Naive thymus-derived CD4-positive, alpha-beta T cell (primary cell): ENCODE measurements at places on chromosomes 13 and 19. TPM values are rescaled to one million over a fixed set of nuclear protein-coding genes. Genes with fewer than 3 reads are reported as not detected.

DNA sequence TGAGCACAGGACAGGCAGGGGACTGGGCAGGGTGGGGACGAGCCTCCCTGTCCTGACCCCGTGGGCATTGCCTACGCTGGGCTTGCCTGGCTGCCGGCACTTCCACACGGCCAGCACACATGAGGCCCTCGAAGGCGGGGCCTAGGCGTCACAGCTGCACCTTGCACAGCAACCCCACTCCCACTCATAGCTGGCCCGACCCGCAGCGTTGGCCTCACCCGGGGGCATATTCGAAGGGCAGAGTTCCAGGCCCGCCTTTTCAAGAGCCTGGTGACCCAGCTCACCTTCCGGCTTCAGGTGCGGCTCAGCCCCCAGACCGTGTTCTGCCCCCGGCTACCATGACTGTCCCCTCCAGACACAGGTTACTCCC, 16.9 kb upstream of the PROZ start:
- no peak for DNase-seq

DNA sequence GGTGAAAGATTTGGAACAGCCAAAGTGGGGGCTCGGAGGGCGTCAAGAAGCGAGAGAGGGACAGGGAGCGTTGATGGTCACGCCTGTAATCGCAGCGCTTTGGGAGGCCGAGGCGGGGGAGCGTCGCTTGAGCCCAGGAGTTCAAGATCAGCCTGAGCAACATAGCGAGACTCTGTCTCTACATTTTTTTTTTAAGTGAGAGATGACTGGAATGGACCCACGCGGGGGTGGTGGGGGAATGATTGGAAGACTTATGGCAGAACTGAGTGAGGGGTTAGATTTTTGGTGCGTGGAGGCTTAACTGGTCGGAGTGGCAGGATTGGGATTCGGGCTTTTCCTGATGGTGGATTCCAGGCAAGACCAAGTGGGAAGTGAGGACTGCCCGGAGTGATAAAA, 725 bp downstream of the PSMD8 start:
- DNase-seq, result no peak

GRCh38 chr13:80873589-80873988, 532.7 kb upstream of the SPRY2 start:
- DNase-seq, result no peak

DNA sequence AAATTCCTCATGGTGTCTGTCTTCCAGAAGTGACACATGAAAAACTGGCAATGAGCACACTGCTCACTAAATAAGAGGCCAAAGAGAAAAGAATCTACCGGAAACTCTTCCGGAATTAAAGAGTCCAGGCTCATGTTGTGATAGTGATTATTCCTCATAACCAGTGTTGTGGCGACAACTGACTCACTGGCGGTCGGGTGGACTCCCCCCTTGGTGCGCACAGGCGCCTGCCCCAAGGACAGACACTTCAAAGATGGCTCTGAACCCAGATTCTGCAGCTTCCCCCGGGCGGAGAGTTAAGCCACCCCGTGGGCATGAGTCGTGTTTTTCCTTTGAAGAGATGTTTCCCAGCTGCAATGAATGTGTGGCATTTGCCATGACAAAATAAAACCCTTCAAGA, 10.3 kb downstream of the IL17D start:
- DNase-seq, result no peak

- DNase-seq, result no peak
Observed at GRCh38 chr13:110450016-110450900, 111.3 kb downstream of the RAB20 start.

DNA sequence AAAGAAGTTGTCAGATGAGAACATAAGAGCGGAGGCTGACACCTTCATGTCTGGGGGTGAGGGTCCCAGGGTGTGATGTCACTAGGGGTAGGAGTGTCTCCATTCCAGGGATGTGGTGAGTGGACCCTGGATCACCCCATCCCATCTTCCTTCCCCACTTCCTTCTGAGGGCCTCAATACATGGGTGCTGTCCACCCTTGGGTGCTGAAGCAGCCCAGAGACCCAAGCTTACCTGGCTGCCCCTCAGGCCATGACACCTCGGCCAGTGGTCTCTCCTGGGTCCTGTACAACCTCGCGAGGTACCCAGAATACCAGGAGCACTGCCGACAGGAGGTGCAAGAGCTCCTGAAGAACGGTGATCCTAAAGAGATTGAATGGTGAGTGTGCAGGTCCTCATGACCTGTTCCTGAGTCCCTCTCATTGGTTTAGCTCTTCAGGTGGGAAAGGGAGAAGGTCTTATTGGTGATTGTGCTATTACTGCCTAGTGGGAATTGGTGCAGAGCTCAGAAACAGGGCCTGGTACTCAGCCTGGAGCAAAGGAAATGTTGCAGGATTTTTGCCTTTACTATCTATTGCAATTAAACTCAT, 37.7 kb upstream of the CYP4F8 start:
- DNase-seq, result no peak

DNA sequence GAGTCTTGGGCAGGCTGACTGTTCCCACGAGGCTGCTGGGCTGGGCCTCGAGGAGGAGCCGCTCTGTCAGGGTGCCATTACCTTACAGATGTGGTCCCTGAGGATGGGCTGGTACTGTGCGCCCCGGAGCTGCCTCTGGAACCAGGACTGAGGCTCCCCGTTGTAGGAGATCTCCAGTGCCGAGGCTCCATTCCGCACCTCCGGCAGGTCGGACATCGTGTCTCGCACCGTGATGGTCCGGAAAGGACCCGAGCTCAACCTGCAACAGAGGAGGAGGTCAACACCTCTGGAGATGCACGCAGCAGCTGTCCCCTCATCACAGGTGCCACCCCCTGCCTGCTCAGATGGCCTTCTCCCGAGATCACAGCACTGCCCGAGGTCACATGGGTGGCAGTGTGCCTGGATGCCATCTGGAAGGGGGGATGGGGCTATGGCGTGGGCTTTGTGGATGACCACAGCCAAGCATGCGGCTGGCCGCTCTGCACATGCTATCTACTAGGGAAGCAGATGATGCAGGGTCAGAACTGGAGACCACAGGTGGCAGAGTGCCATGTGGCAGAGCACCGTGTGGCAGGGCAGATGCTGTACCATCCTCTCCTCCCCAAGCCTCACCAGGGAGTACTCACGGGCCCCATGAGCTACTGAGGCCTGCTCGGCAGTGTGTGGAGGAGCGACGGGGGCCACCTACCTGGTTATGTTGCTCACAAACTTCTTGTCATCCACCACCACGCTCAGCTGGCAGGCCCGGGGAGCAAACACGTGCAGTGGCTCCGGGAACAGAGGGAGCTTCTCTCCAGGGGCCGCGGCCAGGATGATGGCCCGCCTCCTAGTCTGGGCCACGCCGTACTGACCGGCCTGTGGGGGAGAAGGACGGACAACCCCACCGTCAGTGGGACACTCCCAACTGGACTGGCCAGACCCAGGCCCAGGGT, 18.3 kb upstream of the EIF3G start:
- no peak for DNase-seq

GRCh38 chr19:45947926-45948325, 25.7 kb downstream of the NOVA2 start:
- DNase-seq, result no peak

DNA sequence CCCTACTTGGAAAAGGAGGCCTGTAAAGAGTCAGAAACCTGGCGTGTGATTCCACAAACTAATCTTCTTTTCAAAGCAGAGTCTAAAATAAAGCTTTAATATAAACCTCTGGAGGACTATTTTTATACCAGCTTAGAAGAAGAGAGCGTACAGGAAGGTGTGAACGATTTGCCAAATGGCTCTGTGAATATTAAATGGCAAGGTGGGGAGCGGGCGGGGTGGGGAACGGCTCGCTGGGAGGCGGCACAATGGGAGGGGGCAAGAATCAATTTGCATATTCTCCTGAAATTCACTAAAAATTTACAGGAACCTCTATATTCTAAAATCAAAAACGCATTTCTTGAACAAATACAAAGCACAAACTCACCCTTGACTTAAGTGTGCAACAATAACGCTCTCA, 982 bp downstream of the ZNF780B start:
- no peak for DNase-seq

GRCh38 chr19:37928527-37929286, 21.7 kb downstream of the SIPA1L3 start:
- DNase-seq, result no peak

DNA sequence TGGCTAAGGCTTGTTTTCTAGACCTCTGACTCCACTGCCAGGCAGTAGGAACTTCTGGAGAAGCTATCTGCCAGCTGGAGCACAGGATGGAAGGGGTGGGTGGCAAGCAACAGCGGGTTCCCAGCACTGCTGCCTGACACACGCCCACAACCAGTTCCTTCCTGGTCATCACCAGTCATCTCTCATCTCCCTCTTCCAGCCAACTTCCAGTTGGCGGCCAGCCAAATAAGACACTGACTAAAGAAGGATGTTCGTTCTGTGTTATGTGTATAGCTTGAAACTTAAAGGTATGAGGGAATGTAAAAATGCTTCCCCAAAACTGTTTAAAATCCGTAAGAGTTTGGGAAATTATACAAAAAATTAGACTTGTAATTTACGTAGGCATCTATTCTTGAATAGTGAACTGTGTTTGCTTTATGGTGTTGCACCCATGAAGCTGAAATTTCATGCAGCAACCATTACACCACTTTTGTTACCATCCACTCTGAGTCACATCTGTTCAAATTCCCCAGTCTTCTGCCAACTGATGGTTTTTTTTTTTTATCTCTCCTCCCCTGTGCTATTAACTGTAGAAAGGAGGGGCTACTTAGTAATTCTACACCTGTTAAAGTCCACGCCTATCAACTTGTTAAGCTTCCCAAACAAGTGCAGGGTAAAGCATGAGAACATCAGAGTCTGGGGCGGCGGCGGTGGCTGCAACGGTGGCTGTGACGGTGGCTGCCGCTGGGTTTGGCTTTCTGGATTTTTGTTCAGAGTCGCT, 86.2 kb upstream of the FRY start:
- DNase-seq, result no peak

DNA sequence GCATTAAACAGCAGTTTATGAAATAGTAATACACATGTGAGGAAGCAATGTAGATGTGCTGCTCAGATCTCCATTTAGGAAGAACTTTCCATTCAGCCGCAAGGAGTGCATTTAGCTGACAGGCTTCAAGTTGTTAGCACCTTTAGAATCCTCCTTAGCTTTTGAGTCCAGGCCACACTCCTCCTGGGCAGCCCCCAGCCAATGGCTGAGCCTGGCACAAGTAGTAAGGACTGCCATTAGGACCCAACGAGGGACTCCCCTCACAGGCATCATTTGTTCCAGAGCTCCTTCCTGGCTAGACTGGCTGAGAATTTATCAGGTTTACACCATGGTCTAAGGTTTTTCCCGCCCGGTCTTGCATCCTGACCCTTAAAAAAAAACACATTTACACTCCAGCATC, 201.4 kb downstream of the DIAPH3 start:
- no peak for DNase-seq

GRCh38 chr19:34671972-34672371, 5.0 kb downstream of the SCGB2B2 start:
- DNase-seq, result no peak

GRCh38 chr19:6930190-6930589, 42.8 kb downstream of the ADGRE1 start:
- no peak for DNase-seq

GRCh38 chr13:50599927-50600326, 243.6 kb downstream of the DLEU7 start:
- no peak for DNase-seq

- no peak for DNase-seq
Observed at GRCh38 chr13:93066187-93066586, 160.4 kb upstream of the GPC6 start.

SSC5D gene
- 0.21 TPM for total RNA-seq

MAST1 gene
- total RNA-seq, result 0.51 TPM

BIVM gene
- 4.3 TPM for total RNA-seq

CAMSAP3 gene
- total RNA-seq, result 0.45 TPM

ZNF98 gene
- total RNA-seq, result not detected

PLVAP gene
- total RNA-seq, result not detected in 2 replicates

SDHAF1 gene
- 9.2 TPM for total RNA-seq
